ENCODE measurements at places on chromosomes 3 and 15.

- DNase-seq, result no peak
Measured at GRCh38 chr15:86347245-86347644, 267.6 kb downstream of the AGBL1 start.

- DNase-seq, result no peak
Measured at GRCh38 chr3:14520149-14520548, 20.0 kb downstream of the GRIP2 start.

DNA sequence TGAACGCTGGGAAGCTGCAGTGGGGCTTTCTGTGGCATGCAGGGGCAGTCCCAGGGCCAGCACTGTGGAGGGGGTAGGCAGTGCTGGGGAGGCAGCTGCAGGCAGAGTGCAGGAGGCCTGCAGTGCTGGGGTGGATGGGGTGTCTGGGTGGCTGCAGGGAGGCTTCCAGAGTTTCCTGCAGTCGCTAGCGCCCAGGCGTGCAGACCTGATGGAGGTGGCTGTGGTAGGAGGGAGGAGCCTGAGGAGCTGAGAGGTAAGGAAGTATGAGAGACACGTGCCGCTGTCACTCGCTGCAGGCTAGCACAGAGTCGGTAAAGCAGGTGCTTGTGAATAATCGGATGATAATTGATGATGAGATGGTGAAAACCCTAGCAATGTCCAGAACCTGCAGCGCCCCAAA lies 16.3 kb downstream of the SYNM start:
- DNase-seq, result no peak

DNA sequence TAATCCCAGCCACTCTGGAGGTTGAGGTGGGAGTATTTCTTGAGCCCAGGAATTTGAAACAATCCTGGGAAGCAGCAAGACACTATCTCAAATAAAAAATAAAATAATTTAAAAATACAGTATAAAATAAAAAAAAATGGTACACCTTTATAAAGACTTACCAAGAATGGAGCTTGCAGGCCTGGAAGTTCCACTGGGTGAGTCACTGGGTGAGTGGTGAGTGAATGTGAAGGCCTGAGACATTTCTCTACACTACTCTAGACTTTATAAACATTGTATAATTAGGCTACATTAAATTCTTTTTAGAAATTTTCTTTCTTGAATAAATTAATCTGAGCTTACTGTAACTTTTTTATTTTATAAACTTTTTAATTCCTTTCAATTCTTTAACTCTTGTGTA lies 609.1 kb upstream of the BCHE start:
- DNase-seq, result no peak

GRCh38 chr3:127406309-127407025 lies 118.6 kb upstream of the PRR20G start:
- DNase-seq, result no peak

DNA sequence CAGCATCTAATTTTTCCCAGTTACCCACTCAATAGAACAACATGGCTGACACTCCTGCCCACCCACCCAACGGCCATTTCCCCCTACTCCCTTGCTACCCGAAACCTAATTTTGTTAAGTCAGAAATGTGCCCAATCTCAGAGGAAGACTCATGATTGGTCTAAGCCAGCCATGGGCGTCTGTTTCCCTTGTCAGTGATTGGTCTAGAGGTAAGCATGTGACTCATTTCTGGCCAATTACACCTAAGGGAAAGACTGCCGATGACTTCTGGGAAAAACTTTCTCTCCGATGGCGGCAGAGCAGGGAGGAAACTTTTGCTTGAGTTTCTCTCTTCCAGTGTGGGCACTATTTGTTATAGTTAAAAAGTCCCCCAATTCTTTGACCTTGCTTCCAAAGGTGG lies 72.9 kb downstream of the RPLP1 start:
- no peak for DNase-seq

DNA sequence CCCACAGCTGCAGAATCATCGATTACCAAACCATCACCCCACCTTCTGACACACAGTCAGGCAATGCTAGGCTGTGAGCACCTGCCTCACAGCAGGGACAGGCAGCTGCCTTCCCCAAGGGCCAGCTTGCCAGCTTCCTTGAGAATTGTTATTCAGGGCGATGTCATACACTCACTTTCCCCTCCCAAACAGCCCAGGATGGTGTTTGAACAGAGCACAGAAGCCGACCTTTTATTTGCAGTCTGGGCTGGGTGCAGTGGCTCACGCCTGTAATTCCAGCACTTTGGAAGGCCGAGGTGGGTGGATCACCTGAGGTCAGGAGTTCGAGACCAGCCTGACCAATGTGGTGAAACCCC lies 84.5 kb upstream of the HERC1 start:
- DNase-seq, result no peak

DNA sequence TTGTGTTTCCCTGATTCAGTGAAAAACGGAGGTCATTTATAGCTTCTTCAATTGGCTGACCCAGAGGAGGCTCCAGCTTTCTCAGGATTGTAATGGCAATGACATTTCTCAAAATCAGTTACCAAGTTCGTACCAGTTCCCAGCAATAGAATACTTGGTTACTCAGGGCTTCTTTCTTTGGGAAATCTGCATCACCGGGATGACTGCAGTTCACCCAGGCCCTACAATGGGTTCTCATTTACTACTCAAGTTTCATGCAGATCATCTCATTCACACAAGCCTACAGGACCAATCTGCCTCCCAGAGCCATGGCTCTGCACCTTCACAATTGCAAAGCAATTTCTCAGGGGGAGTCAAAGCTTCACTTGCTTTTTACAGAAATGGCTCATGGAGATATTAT lies 109.6 kb downstream of the FHIT start:
- no peak for DNase-seq

- DNase-seq, result no peak
Measured at GRCh38 chr3:38497031-38497430, 891 bp downstream of the EXOG start.

- DNase-seq, result no peak
Measured at GRCh38 chr3:122281891-122282290, 43.2 kb upstream of the CSTA start.

DNA sequence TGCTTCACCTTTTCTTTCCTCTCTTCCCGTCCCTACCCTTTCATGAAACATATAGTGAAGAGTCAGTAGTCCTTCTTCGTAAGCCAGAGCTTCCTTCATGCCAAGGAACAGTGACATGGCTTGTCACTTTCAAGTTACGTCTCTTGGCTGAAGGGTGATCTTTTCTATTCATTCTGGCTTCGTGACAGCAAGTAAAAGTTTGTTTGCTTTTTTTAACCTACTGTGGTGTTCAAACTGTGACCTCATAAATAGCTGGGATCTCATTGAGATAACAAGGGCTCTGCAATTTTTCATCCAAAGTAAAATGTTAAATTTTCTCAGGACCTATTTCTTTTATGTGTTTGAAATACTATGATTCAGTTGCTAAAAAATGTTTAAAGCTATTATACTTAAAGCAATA lies 10.5 kb downstream of the CDIN1 start:
- DNase-seq, result no peak

DNA sequence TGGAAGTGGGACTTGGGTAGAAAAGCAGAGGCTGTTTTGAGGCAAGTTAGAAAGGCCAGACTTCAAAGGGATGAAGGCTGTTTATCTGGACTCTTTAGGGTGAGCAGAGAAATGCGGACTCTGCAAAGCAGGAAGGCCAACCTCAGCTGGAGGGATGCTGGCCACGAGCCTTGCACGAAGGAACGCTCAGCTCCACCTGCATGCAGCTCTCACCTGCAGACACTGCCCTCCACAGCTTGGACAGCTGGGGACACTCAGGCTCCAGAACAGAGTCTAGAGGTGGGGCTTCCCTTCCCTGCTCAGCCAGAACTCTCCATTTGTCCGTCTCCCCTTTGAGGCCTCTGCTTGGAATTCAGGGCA lies 229.7 kb downstream of the ADAMTS17 start:
- no peak for DNase-seq

DNA sequence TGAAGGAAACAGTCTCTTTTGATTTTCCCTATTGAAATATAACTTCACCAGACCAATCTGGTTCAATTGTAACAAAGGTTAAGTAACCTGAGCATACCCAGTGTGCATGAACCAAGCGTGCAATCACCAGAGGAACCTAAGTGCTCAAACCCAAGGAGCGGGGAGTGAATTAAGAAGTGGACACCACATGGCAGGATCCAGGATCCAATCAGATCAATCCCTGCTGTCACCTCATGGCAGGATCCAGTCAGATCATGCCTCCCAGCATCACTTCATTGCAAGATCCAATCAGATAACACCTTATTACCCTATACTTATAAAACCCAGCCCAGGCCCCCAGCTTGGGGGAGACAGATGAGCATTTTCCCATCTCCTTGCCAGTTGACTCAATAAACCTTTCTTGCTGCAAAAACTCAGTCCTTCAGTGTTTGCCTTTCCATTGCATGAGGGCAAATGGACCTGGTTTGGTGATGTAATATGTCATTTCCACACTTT lies 38.9 kb upstream of the RNU6-1 start:
- DNase-seq, result no peak

DNA sequence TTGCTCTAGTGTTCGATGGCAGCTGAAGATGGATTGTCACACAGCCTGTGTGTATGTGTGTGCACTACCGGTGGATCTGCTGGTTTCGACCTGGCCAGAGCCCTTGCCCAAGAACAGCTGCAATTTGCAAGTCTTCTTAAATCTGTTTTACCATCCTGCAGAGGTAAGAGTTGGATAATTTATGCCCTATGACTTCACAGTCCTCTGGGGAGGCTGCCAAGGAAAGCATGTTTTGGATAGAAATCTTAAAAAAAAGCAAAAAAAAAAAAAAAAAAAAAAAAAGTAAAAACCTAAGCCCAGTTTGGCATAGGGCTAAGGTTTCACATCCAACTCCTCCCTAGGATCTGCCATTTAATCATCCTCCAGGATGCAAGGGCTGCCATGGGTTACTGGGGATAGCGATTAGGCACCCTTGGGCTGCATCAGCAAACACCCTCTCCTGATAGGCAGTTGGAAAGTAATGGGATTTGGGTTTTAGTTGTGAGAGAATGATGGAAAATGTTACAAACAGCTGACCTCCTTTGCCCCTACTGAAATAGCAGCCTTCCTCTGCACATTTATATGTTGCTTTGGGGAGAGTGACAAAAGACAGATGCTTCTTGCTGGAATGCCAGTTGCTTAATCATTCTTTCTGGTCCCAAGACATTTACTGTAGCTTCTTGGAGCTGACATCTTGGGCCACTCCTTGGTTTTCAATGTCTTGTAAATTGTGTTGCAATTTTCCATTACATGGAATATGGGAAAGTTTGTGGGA lies 35.4 kb downstream of the CD200R1L start:
- no peak for DNase-seq

DNA sequence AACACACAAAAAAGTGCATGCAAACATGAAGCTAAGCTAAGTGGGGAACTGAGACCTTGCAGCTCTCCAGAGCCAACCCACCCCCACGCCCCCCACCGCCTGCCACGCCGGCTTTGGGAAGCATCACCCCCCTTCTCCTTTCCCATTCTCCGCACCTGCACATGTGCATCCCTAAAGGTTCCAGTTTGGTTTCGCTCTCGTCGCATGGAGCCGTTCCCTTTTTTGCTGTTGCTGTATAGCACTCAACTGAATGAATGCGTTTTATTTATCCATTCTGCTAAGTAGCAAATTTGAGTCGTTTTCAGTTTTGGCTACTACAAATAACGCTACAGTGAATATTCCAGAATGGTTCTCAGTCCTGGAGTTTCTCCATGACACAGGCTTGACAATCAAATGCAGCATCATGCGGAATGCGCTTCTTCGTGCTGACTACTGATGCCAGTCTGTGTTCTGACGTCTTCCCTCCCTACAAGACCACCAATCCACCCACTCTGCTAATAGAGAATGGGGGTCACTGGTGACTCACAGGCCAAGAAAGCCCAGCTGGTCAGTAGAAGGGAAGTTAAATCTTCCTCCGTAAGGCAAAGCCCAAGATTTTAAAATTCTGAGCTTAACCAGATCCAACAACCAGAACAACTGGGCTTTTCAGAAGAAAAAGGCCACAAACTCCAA lies 115.3 kb downstream of the XXYLT1 start:
- DNase-seq, result no peak

All from stimulated activated CD4-positive, alpha-beta T cell treated with anti-CD3 and anti-CD28 coated beads, TNF-alpha, amount 100 ng/mL, for 1 hour (primary cell).